ENCODE measurements at places on chromosomes 7 and 10.

DNA sequence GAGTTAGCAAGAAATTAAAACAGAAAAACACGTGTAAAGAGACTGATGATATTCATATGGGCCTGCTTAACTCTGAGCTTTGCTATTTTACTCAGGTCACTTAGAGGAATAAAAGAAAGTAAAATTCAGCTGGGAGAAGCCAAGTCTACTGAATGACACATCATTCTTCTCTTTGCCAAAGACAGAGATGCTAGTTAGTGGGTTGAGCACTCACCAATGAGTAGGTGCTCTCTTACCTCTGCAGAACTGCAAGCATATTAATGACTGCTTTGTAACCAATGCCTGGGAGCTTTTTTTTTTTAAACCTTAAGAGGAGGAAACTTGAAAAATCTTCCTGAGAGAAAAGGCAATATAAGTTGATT lies 44.8 kb upstream of the BAMBI start:
- DNase-seq: no peak

DNA sequence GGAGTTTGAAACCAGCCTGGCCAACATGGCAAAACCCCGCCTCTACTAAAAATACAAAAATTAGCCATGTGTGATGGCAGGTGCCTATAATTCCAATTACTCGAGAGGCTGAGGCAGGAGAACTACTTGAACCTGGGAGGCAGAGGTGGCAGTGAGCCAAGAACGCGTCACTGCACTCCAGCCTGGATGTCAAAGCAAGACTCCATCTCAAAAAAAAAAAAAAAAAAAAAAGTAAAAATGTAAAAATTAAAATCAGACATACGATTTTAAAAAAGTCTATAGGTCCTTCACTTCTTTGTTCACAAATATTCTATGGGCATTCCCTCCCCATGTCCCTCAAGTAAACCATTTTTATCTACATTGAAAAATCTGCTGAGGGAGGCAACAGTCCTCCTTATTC lies 34.9 kb upstream of the TLL2 start:
- DNase-seq: no peak

DNA sequence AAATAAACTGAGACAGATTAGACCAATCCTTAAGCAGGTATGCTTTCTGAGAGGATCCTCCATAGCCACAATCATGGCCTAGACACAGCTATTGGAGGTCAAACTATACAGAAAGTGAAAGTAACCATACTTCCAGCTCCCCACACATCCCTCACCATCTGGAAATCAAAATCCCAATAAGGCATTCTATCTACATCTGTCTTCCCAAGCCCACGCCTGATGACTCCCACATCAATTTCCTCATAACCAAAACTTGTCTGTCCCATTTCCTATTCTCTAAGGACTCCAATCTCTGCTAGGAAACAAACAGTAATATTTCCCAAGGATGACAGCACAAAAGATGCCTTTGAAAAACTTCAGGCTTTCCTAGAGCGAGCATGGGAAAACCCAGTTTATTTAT lies 247.3 kb upstream of the HPS1 start:
- no peak for DNase-seq

DNA sequence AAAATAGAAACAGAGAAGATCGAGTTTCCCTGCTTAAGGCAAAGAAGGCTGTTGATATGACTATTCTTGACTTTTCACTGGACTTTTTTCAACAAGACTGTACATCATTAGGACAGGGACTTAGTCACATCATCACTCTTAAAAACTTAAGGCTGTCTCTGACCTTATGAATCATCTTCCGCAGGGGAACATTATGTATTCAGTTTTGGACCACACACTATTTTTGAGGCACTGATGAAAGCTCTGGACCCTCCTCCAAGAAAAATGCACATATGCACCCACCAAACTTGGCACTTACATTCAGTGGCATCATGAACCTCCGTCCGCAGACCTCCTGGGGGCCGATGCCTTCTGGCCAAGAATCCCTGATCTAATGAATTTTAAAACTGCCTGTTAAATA lies 96.4 kb downstream of the CALD1 start:
- no peak for DNase-seq

DNA sequence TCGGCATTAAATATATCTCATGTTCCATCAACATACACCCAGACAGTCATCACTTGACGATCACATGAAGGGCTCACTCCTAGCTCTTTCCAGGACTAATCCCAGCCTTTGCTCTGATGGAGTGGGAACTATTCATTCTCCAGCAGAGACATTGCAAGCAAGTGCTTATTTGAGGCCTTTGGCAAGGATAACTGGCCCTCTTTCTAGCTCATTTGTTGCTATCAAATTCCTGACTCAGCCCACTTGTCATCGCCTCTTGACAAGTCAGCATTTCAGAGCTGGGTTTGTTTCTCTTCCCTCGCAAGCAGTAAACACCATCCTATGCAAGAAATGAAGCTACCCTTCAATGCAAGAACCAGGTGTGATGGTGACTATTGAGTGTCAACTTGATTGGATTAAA lies 1165.7 kb upstream of the AUTS2 start:
- no peak for DNase-seq

- no peak for DNase-seq
Observed at GRCh38 chr10:68010426-68010940, 64.6 kb downstream of the HERC4 start.

DNA sequence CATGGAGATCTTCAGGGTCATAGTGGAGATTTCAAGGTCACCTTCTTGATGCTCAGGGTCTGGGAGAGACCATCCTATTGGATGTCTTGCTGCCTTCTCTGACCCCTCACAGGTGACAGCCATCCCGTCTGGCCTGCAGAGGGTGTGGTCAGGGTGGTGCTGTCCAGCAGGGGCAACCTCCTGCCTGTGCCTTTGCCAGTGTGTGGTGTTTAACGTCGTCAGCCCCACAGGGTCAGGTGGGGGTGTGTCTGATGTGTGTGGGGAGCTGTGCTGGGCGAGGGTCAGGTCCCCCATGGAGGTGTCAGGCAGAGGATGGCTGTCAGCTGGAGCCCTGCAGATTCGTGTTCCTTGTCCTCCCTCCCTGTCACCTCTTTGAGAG lies 16.5 kb downstream of the ADCY1 start:
- DNase-seq: no peak

DNA sequence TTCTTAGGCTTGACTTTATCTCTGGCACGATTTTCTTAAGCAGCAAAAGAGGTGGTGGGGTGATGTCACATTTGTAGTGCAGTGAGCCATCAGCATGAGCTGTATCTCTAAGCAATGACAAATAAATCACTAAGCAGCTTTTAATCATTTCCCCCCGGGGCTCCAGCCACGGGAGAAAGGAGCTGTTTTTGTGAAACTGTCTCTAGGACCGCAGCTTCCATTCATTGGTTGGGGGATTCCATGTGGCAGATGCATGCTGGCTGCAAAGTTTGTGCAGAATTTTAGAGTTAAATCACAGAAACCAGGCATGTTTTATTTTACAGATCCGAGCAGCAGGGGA lies 464 bp downstream of the KIAA1217 start:
- DNase-seq: no peak

GRCh38 chr7:20402747-20403230 lies 72.1 kb downstream of the ITGB8 start:
- DNase-seq: no peak

DNA sequence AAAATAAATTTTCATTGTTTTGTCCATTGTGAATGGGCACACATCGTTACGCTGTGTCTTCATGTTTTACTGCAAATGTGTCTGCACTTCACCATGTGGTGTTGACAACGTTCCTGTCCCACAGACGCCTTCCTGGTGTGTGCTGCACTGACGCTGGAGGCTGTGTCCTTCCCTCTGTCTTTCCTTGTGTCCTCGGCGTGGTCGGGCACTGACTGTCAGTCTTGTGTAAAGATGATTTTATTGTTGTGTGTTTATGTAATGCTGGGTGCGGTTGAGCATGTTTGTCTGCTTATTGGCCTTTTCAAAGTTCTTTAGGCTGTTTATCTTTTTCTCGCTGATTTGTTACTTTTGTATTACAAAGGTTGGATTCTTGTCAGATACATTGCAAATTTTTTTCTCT lies 18.1 kb downstream of the IDI2 start:
- no peak for DNase-seq

DNA sequence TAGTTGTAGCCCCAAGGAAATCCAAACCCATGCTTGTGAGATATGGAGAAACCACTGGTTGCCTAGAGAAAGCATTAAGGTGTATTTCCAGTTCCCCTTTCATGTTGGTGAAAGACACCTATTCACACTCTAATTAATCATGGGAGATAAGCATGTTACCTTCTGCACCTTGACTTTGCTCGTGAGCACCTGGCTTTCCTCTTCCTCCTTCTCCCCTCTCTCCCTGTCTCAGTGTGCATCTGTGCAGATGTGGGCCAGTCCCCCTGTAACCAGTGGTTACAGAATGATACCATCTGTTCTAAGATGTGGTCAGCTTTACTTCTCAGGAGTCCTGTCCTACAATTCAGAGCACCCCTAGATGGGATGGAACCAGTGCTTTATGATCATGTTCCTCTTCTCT lies 160.6 kb downstream of the LCOR start:
- no peak for DNase-seq

DNA sequence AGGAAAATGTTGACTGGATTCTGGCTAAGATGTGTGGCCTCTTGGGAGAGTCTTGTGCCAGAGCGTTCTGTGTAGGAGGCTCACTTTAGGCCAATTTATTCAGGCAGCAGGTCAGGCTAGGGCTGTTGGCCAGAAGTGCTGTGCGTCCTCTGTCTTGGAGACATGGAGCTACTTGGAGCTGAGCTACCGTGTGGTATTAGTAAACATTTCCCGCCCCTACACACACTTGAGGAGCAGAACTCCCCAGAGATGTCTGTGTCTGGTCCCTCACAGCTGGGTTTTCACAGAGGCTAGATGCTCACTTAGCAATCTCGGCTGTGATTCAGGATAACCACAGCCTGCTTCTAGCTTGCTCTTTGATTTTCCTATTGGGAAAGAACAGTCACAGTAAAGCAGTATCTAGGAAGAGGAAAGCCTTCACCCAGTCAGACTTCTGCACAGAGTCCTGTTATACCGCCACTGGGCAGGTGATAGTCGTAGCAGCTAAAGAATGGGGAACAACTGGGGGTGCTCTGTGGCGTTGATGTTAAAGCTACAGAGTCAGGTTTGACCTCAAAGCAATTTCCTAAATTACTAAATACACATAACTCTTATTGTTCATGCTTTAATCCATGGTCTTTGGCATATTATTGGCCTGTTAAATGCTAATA lies 86.7 kb downstream of the MDFIC start:
- DNase-seq: no peak

GRCh38 chr7:54252256-54253035 lies 289.7 kb upstream of the VSTM2A start:
- no peak for DNase-seq

DNA sequence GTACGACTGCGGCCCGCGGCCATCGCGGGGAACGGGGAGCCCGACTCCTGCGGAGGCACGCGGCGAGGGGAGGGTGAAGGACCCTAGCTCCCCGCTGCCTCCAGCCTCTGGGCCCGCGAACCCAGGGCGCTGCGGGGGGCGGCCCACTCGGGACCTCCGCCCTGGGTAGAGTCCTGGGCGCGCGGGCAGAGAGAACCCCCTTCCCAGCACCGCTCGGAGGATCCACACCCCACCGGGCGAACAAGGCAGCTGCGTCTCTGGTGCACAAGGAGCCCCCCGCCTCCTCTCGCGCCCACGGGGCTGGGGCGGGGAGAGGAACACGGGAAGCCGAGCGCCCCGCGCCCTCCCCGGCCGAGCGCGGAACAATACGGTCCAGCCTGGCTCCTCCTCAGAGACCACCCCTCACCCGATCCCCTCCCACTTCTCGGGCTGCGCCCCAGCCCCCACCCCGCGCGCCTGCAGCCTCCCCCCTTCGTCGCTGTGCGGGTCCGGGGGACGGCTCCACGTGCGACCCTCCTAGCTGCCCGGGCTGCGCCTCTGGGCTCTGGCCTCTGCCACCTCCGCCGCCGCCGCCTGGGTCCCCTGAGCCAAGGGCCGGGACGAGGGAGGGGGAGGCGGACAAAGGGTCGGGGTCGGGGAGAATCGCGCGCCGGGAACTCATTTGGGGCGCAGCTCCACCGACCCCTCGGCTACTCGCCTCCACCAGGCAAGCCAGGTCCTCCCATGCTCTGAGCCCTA lies at the start of gene WDR86:
TSS of gene WDR86 (minus strand) at position 372 of the 738 bp plus-strand sequence. CDS start 449 bp downstream, outside the sequence.
- DNase-seq: no peak

DNA sequence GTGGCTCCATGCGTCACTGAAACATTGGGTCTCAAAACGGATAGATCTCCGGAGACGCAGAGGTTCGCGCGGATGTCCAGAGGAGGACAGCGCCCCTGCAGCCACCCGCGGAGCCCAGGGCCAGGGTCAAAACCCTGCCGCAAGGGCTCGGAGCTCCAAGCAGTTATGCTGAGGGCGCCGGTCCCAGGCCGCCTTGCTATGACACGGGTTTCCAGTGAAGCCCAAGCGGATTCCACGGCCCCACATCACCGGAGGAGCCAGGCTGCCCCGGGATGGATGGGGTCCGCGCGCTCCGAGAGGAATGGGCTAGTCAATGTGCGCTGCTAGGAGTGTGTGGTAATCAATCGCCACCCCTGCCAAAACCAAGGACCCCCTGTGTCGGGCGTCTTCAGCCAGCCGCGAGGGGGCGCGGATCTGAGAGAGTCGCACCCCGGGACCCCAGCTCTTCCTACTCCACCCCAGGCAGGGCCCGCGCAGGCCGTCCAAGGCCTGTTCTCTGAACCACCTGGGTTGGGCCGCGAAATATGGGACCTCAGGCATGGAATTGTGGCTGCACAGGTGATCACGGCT lies 5.6 kb upstream of the EMX2 start:
- no peak for DNase-seq

DNA sequence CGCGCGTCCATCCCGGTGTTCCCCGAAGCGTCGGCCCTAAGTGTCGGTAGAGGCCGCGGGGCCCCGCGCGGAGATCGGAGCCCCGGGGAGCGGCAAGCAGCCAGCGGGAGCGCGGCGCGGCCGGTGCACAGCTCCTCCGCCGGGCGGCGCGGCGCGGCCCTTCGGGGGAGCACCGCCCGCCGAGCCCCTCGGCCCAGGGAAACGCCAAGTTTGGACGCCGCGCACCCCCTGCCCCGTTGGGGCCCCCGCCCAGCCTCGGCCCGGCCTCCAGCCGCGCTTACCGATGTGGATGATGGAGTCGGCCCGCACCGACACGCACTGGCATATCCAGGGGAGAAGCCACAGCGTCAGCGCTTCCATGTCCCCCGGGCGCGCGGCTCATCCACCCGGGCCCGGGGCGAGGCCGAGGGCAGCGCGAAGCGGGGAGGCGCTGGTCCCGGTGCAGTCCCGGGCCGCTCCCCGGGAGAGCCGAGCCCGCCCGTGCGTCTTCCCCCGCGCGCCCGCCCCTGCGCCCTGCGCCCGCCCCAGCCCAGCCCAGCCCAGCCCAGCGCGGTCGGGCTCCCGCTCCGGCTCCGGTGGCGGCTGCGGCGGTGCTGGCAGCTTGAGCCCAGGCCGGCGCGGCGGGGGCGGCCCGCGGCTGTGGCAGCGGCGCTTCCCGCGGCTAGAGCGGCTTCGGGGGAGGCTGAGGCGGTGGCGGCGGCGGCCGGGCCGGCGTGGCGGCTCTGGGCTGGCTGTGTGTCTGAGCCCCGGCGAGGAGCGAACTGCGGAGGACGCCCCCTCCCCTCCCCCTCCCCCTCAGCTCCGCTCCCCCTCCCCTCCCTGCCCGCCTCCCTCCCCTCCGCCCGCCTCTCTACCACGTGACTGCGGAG lies at the start of gene GRID1:
TSS of gene GRID1 (minus strand) at position 763 of the 869 bp plus-strand sequence.
- DNase-seq: no peak

- no peak for DNase-seq
Observed at GRCh38 chr7:42012313-42012712, 224.7 kb downstream of the GLI3 start.

- DNase-seq: no peak
Observed at GRCh38 chr7:154968336-154969001, 34.5 kb downstream of the PAXIP1 start.

Data from non-pigmented ciliary epithelial cell (primary cell).